ENCODE measurements at places on chromosomes 2 and 18.

DNA sequence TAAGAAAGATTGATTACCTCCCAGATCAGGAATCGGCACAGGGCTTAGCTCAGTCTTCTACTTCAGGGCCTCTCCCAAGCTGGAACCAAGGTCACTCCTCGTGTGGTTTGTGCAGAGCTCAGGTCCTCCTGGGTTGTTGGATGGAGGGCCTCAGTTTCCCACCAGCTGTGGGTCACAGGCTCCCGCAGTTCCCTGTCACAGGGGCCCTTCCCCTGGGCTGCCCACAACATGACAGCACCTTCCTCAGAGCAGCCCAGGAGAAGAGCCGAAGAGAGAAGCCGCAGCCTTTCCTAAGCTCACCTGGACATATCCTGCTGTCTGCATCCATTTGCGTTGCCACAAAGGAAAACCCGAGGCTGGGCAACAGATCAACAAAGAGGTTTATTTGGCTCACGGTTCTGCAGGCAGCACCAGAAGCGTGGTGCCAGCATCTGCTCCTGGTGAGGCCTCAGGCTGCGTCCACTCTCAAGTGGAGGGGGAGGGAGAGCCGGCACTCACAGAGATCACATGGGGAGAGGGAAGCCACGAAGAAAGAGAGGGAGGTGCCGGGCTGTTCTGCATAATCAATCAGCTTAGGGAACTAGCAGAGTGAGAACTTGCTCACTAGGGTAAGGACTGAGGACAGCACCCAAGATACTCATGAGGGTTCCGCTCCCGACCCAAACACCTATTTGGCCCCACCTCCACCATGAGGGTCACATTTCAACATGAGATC, 13.0 kb upstream of the ALLC start:
- DNase-seq, result no peak

DNA sequence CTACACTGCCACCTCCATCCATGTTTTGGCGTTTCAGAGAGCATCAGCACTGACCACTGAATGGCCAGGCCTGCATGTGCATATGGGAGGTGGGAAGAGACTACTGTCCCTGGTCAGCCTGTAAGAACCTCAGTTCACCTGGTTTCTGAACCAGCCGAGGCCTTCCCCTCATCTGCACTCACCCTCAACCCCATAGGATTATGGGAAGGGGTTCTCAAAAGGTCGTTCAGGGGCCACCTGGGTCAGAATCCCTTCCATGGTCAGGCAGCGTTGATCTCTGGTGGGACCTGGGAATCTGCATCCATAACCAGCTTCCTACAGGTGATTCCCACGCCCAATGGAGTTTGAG, 36.7 kb downstream of the TET3 start:
- no peak for DNase-seq

DNA sequence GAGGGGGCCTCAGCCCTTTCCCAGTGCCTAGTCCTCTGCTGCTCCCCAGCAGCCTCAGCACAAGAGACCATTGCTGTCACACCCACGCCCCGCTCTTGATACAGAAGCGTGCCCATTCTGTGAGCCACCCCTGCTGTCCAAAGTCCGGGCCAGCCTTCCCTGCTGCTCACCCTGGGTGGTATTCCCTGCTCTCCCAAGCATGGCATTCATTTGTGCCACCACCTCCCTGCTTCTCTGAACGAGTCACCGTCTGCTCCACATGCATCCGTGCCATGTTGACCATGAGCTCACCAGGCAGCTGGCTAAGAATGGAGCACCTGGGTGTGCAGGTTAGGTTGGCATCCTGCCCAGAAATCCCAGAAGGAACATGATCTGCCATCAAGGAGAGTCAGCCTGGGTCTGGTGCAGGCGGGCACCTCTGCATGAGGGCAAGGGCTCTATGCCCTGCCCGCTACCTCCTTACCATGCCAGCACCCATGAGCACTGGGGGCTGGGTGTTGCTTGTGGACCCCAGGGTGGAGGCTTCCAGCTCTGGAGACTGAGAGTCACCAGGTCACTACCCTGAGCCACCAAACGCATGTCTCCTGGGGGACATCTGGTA, 63.0 kb downstream of the TWIST2 start:
- DNase-seq, result no peak

DNA sequence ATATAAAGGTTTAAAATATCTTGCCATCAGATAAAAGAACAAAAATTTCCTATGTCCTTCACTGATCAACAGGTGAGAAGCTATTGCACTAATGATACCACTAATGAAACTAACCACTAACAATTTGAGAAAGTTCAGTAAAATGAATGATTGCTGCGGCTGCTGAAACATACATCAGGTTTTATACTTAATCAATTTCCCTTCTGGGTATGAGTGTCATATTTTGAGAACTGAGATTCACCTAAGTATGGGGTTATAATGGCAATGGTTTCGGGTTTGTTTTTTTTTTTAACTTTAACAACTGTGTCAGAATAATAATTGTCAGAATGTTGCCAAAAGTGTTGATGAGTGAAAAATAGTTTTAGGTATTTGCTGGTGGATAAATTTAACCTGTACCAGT, 151.3 kb upstream of the SLC39A10 start:
- DNase-seq, result no peak

DNA sequence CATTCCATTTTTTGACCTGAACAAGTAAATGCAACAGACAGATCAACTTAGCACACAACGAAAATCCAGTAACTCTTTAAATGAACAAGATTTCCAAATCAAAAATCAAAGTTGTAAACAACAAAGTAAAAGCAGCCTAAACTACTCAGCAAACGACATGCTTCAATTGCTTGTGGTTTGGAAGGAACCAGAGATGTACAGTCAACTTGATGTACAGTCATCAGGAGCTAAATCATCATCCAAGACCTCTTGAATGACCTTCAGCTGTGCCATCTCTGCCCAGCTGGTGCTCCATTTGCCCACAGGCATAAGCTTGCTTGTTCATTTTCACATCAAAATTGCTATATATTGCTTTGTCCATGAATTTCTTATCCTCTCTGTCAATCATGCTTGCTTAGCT, 109.8 kb downstream of the UPP2 start:
- no peak for DNase-seq

- DNase-seq, result no peak
Observed at GRCh38 chr2:46076251-46076650, 221.0 kb upstream of the EPAS1 start.

DNA sequence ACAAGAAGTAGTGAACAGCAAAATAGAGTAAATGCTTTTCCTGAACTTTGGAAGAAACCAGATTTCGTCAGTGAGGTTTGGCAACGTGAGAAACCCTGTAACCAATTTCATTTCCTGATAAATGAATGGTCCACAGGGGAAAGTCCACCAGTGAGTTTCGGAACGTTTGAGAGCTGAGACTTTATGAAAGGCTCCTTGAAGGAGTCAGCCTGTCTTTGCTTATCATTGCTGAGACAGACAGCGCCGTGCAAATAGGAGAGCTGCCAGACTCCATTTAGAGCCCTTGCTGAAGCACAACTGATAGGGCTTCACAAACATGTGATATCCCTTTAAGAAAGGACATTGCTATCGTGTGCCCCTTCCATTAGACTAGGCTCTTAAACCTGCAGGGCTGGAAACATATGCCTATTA, 121.8 kb upstream of the SMAD7 start:
- no peak for DNase-seq

DNA sequence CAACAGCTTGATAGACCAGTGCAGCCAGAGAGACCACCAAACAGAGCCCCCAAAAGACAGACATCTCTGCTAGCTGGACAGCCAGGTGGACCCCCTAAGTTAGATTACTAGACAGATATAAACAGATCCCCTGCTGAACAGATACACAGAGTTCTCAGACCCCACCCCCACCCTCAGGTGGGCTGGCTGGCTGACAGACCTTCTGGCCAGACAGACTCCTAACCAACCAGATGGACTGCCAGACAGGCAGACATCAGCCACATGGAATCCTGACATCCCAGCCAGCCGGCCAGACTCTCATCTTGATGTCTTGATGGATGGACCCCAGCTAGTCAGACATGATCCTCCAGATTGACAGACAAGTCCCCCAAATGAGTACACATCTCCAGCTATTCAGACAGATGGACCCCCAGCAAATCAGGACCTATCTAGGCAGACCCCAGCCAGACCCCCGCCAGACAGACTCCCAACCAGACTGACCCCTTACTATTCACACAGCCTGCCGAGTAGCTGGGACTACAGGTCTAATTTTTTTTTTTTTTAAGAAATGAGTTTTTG, 18.0 kb downstream of the PTPN18 start:
- no peak for DNase-seq

- DNase-seq, result no peak
Observed at GRCh38 chr2:20693317-20693716, 26.4 kb downstream of the GDF7 start.

- DNase-seq, result no peak
Observed at GRCh38 chr2:80255918-80256781, 48.4 kb downstream of the LRRTM1 start.

DNA sequence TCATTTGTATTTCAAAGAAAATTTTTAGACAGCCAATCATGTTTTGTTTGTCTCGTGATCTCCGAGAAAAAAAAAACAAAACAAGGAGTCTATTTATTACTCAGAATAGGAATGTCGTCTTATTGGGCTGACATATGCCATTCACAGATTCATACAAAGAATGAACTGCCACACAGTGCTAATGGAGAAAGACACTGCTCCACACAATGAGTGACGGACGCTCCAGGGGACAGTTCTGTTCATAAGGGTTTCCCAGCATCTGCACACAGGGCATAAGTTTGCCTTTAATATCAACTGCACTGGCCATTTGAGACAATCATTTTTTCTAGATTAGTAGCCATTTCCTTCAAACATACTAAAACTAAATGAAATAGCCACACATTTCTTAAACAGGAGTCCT, 3.4 kb downstream of the SERTAD2 start:
- no peak for DNase-seq

- no peak for DNase-seq
Observed at GRCh38 chr2:175929850-175930249, 72.2 kb downstream of the LNPK start.

DNA sequence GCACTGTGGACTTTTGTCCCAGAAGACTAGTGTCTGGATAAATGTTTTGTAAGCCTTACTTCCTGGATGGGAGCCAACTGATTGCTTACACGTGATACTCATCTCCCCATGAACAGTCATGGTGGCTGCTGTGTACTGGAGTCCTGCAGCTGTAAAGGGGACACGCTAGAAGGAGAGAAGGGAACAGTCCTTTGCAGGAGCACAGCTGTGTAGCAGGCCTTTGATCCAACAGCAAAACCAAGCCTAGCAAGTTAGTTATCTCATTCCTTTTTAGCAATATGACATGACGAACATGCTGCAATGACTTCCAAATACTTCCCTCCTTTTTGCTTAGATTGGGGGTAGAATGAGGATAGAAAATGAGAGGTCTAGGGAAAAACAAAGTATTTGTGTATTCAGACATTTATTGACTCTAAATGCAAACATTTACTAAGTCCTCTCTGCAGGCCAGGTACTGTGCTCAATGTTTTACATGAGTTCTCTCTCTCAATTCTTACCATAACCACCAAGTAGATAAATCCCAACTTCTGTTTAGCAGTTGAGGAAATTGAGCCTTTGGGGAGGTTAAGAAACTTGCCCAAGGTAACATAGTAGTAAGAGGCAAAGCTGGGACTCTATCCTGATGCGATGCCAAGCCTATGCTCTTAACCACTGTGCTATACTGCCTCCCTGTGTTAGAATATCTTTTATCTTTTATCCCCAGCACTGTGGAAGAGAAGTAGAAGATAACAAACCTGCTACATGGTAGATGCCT, 55.4 kb upstream of the CD28 start:
- DNase-seq, result no peak

GRCh38 chr2:129797489-129798300, 181.8 kb upstream of the RAB6C start:
- no peak for DNase-seq

DNA sequence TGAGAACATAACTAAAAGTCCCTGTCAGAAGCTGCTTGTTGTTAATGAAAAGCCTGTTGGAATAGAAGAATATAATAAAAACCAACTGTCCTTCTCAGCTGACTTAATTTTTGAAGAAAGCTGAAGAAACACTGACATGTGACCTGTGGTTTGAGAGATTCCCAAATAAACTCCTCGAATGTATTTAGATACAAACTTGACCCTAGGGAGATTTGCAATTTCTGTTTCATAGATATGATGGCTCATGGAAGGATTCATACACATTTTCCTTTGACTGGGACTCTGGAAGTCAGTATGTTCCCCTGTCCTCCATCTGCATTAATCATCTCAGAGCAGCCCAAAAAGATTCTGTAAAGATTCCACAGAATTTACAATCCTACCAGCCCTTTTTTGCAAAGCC, 195.1 kb downstream of the TMEM247 start:
- DNase-seq, result no peak

DNA sequence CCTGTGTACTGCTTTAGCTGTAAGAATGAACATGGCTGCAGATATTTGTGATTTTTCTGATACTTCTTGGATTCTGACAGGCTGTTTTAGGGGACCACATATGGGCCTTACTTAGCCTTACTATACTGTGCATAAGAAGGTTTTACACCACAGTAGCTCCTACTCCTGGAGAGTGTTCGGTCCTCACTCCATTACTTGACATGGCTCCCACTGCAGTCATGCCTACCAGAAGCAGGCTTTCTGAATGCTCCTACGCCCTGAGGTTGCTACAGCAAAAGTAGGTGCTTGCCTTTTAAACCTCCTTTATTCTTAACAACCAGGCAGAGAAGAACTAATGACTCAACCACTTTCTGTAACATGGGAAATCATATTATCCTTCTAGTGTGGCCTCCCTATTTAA, 125.2 kb upstream of the MAP2 start:
- DNase-seq, result no peak

GRCh38 chr2:134218930-134219658, 34.8 kb upstream of the MGAT5 start:
- no peak for DNase-seq

DNA sequence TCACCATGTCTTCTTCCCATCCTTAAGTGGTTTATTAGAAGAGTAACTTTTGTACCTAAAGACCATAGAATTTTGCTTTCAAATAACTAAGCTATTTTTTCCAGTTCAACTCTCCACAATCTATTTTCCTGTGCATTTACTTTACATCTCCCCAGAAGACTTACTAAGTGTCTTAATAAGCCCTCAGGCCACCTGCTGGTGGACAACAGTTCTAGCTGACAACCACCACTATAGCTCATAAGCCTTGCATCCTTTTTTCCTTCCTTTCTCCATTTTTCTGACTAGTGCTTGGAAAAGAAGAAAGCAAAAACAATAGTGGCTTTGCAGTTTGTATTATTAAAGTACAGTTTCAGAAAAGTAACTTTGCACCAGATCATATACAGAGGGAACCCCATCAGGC, 149.5 kb upstream of the TMEM200C start:
- no peak for DNase-seq

GRCh38 chr18:31684279-31685096, at the start of gene B4GALT6:
TSS of gene B4GALT6 (minus strand) at chr18:31684581. CDS start at chr18:31684426, 155 bp downstream.
- DNase-seq, result no peak

DNA sequence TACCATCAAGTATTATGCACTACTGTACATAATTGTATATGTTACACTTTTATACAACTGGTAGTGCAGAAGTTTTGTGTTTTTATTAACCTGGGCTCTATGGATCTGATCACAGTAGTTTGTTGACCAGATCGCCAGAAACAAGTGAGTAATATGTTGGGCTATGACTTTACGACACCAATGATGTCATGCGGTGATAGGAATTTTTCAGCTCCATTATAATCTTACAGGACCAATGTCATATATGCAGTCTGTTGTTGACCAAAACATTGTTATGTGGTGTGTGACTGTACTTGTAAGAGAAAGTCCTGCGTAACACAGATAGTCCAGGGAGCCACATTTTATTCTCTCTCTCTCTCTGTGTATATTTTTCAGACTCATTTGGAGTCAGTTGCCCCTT, 4.5 kb upstream of the ACOXL start:
- DNase-seq, result no peak

GRCh38 chr2:111679202-111679601, 204.8 kb downstream of the ANAPC1 start:
- no peak for DNase-seq

Measured in activated T-cell treated with anti-CD3 and anti-CD28 coated beads for 1 hour (primary cell).